ENCODE measurements at places on chromosomes 13 and 19.

GRCh38 chr19:23992348-23992747 lies 77.7 kb downstream of the ZNF726 start:
- DNase-seq, result no peak

DNA sequence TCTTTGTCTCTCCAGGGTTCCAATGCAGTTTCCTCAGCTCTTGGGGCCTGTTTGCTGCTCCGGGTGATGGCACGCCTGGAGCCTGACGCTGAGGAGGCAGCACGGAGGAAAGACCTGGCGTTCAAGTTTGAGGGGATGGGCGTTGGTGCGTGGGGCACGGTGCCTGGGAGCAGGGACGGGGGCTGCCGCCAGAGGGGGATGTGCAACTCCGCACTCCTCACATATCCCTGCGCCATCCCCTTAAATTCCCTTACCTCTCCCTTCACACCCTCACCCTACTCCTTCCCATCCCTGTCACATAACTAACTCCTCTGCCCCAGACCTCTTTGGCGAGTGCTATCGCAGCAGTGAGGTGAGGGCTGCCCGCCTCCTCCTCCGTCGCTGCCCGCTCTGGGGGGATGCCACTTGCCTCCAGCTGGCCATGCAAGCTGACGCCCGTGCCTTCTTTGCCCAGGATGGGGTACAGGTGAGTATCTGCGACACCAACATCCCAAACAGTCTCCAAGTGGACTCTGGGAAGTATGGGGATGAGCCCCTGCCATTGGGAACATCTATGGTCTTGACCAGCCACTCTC lies 31.1 kb downstream of the TRPM4 start:
- DNase-seq, result no peak

DNA sequence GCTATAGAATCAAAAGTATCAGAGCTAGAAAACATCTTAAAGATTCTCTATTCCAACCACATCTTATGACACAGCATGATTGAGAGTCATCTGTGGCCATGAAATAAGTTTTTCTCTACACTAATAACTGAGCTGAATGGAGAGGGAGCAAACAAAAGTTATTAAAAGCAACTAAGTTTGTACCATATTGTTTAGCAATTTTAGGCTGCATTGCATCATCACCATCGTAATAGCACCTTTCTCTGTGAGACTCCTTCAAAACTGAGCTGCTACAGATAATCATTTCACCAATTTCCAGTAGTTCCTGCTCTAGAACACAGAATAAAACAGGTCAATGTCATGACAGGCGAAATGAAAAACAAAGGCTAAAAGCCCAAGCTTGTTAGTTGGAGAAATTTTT lies 1183.9 kb downstream of the DIAPH3 start:
- no peak for DNase-seq

DNA sequence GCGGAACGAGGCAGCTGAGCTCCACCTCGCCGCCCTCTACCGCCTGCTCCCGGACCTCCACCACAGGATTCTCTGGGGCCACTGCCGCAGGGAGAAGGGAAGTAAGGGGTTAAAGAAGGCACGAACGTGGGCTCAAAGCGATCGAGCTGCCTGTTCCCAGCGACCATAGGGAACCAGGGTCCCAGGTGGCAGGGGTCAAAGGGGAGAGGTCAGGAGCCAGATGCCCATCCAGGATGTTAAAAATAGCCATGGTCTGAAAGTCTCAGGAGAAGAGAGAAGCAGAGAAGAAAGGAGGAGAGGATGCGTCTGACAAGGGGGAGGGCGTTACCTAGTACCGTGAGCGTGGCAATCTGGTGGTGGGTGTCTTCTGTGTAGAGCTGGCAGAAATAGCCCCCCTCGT lies 7.4 kb upstream of the ZNF428 start:
- DNase-seq, result no peak

- DNase-seq, result no peak
Observed at GRCh38 chr13:80577285-80577684, 236.4 kb upstream of the SPRY2 start.

- peak; percentile 31 for DNase-seq
Observed at GRCh38 chr19:41324921-41325639, 15.1 kb downstream of the CCDC97 start.

DNA sequence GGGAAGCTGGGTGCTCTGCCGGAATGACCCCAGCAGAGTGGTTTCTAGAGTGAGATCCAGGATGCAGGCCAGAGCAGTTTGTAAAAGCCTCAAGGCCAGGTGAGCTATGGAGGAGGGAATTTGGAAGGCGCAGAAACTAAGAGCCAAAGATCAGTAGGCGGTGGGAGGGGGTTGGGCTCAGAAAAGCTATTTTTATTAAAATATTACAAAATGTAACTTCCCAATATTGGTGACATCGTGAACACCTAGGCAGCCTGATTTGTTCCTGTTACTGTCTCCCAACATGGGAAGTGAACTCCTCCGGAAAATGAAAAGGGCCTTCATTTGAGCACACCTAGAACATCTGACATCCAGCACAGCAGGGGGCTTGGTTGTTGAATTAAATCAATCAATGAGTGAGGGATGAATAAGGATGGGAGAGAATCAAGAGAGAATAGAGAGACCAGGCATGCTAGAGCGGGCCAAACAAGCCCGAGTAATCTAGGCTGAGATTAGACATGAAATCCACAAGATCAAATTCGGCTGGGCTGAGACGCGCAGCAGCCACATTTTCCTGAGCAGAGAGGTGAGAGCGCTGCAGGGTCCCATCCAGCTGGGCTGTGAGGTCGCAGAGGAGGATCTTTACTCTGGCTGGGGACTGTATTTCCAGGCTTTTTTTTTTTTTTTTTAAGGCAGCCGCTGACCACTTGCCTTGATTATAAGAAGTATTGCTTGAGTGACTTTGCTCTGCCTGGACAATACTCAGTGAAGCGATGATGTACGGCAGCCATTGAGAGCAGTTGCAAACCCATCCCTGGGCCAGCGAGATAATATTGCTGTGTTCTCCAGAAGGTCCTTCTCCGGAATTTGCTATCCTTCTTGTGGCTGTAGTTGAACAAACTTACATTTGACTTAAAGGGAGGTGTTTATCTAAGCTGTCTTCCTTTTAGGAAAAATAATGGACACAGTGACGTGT lies 178.0 kb upstream of the KL start:
- DNase-seq, result no peak

GRCh38 chr13:97537110-97537509 lies 103.1 kb downstream of the RAP2A start:
- no peak for DNase-seq

DNA sequence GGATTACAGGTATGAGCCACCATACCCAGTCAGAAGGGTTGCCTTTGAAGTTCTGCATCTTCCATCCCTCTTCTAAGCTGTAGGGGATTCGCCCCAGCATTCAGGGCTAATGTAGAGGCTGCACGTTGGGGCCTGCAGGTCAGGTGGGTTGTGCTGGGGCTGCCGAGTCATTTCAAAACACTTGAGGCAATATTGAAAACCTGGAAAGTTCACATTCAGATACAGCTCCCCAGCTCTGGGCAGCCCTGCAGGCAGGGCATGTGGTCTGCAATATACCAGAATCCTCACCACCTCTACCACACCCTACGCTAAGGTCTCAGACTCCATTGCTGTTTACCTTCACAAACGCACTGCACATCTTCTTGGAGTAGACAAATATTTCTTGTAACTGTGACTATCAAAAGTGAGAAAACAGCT lies 24.6 kb downstream of the CCNE1 start:
- DNase-seq, result no peak

GRCh38 chr13:48125794-48126228 lies 30.9 kb upstream of the MED4 start:
- peak; percentile 49 for DNase-seq

GRCh38 chr13:114110091-114110829 lies 22.2 kb downstream of the RASA3 start:
- no peak for DNase-seq

DNA sequence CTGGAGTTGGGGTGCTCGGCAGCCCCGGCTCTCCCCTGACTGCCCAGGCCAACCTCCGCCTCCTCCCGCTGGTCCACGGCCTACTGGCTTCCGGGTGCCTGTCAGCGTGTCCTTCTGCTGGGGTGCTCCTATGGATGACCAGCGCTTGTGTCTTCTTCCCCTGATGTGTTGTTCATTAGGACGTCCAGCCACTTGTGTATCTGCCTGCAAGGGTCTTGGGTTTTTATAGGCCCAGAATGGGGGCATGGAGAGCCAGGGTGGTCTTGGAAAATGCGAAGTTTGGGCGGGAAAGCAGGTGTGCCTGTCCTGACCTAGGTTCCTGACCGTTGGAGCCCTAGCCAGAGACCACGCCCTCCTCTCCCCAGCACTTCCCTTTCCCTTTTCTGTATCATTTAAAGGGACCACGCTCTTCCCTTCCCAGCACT lies 139.8 kb downstream of the SLITRK5 start:
- no peak for DNase-seq

DNA sequence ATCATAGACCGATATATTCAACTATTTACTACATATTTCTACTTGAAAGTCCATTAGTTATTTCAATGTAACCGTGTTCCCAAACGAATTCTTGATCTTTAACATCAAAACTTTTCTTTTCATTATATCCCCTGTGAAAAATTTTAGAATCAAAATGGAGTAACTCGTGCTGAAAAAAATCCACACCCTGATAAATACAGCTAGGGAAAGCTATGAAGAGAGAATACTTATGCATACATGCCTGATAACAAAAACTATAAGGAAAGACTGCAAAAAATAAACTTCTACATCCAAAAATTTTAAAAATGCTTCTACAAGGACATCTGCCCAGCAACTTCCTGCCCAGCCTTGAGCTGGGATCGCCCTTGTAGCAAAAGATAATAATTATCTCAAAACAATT lies 2458.3 kb upstream of the PCDH20 start:
- DNase-seq, result no peak

DNA sequence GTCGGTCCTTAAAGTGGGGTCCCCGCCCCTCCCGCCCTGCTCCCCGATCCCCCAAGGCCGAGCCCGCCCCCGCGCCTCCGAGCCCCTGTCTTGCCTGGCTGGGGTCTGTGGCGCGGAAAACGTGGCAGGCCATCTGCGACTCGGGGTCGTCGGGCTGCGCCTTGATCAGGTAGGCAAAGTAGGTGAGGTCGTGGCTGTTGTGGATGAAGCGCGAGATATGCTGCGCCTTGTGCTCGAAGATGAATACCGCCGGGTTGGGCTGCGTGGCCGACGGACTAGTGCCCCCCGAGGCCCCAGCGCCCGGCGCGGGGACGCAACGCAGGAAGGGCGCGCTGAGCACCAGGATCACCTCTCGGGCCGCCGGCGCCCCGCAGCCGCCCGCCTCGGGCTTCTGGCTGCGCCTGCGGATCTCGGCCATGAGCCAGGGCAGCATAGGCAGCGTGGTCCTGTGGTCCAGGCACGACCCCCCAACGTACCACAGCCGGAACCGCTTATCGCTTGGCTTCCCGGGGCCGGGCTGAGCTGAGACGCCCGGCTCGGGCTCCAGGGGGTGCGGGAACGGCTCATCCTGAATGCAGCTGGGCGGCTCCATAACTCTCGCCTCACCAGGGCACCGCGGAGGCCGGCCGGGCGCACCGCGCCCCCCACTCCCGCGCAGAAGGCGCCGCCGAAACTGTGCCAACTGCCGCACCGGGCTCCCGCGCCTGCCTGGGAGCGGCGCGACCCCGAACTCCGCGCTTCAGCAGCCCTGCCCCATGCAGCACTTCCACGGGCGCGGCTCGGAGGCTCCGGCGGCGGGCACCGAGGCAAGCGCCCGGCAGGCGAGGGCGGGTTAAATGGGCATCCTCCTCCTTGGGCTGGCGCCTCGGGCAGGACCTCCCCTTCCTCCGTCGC lies 546 bp downstream of the TBC1D4 start:
- DNase-seq, result no peak

DNA sequence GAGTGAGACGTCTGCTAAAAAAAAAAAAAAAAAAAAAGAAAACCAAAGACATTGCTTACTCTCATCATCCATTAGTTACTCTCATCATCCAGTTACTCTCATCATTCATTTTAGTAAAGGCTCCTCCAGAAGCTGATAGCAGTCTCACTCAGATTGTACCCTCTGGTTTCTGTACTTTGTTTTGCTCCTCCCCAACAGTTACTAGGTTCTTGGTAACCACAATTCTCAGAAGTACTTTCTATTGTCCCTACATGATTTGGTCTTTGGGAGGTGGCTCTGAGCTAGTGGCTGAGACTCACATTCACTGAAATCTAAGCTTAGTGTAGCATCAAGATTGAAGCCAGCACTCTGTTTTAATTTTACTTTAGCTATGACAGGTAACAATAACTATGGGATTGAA lies 14.3 kb downstream of the ERICH4 start:
- no peak for DNase-seq

GRCh38 chr13:34369931-34370330 lies 552.0 kb downstream of the RFC3 start:
- no peak for DNase-seq

DNA sequence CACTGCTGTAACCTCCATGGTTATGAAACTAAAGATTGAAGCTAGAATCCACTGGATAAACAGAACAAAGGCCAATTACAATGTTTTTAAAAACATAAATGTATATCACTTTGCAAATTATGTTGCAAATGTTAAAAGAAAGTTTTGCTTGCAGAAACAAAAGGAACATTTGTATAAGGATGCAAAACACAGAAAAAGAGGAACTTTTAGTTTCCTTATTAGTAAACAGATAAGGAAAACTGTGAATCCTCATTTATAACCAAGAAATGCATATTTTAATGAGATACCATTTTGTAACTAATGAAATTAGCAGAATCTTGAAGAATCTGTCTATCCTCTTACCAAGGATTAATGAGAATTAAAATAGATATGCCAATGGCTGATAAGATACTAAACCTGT lies 32.3 kb downstream of the LPAR6 start:
- DNase-seq, result no peak

GRCh38 chr19:50817941-50818858 lies 5.4 kb downstream of the KLK1 start:
- no peak for DNase-seq

- peak; percentile 50 for DNase-seq
Observed at GRCh38 chr19:17499648-17500446, 11.6 kb upstream of the PGLS start.
